B cell (primary cell): ENCODE measurements at places on chromosomes 3 and 15. TPM values are rescaled to one million over a fixed set of nuclear protein-coding genes. Genes with fewer than 3 reads are reported as not detected.

- peaks cover 34% of the 10 kb centered on the region for H3K4me1 ChIP-seq
- no peak for DNase-seq
- no peak overlapping the region for H3K4me3 ChIP-seq
- no peaks in the 10 kb centered on the region for H3K27me3 ChIP-seq
- peak overlapping the region; percentile 48 for H3K27ac ChIP-seq
Observed at GRCh38 chr3:179020112-179020511, 51.5 kb downstream of the ZMAT3 start.

Gene HIGD2B
- 0.52 and 1.4 TPM in 2 replicates for total RNA-seq

DNA sequence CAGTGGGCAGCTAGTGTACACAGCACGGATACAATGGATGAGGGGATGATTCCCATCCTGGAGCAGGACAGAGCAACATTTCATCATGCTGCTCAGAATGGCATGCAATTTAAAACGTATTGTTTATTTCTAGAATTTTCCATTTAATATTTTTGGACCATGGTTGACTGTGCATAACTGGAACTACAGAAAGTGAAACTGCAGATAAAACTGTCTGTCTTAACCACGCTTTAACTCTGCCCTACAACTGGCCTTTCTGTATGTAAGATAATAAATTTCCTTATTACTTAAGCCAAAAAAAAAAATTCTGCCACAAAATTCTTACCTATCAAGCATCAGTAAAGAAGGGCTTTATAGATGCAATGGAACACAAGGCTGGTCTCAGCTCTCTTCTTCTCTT lies 33.4 kb downstream of the AP3S2 start:
- peaks cover 31% of the 10 kb centered on the region for H3K36me3 ChIP-seq
- no peak overlapping the region for H3K27ac ChIP-seq
- peaks cover 6% of the 10 kb centered on the region for H3K4me1 ChIP-seq
- DNase-seq = no peak
- no peak overlapping the region for H3K4me3 ChIP-seq

- H3K27me3 ChIP-seq = no peaks in the 10 kb centered on the region
- H3K27ac ChIP-seq = no peak overlapping the region
- H3K4me3 ChIP-seq = no peak overlapping the region
- no peaks in the 10 kb centered on the region for H3K4me1 ChIP-seq
- no peak for DNase-seq
Observed at GRCh38 chr3:120432150-120432860, 18.5 kb downstream of the FSTL1 start.
